ENCODE measurements at places on chromosomes 5 and 9.

DNA sequence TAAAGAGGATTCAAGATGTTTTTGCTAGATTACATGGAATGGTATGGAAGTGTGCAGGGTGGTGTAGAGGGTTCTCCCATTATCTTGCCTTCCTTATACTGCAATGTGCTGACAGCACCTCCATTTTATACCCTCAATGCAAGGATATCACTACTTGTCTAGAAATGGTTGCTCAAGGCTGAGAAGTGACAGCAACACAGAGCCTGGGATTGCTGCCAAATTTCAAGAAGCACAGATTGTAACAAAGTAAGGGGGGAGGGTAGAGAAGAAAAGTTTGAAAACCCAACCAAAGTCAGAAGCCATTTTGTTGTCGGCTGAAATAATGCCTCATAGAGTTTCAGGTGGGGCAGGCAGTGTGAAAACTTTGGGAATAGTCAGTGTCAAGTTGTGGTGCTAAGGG is 29.8 kb downstream of the PCDHAC2 start:
- DNase-seq, result no peak

- no peak for DNase-seq
Measured at GRCh38 chr5:158275511-158275910, 416.6 kb upstream of the CLINT1 start.

DNA sequence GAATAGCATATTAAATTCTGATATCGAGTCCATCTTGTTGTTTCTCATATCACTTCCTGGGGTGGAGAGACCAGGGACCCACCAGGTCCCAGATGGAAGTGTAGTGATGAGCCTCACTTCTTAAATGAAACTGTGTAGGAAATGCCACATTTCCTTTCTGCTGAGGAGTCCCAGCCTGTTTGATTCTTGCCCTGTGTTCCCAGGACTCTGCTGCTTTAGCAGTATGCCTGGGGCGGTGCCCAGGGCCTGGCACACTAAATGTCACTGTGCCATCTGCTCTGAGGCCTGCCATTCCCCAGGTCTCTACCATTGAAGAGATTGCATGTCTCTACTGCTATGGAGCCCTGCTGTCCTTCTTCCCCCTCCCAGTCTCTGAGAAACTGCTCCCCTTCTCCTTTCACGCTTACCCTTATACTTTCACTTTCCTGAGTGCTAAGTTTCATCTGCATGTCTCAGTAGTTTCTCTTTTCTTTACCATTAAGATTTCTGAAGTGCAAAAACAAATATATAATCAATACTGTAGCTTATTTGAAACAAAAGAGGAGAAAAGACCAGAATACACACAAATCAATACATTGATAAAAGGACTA is 260.4 kb downstream of the GABRB2 start:
- no peak for DNase-seq

DNA sequence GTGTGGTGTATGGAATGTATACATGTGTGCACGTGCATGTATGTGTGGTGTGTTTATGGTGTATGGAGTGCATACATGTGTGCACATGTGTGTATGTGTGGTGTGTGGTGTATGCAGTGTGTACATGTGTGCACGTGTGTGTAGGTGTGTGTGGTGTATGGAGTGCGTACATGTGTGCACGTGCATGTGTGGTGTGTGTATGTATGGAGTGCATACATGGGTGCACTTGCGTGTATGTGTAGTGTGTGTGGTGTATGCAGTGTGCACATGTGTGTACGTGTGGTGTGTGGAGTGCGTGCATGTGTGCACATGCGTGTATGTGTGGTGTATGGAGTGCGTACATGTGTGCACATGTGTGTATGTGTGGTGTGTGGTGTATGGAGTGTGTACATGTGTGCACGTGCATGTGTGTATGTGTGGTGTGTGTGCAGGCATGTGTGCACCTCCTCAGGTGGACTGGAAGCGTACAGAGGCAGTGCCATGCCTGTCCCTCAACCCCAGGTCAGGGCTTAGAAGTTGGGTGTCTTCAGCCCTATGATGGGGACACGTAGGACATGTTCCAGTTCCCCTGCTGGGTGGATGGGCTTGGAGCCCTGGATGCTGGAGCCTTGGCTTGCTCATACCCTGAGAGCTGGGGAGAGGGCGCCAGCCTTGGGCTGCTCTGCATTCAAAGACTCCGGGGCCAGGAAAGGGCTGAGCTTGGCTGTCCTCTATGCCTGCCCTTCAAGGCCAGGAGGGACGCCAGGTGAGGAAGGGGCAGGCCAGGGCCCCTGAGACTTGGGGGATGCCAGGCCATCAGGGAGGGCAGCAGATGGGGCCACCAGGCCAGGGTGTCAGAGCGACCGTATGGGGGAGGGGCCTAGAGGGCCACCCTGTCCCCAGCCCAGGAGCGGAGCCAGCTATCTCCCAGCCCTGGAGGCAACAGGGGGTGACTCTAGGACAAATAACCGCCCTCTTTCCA is 12.2 kb downstream of the MYMK start:
- DNase-seq, result no peak

Data from NCI-H774 (cell line).